ENCODE measurements at places on chromosomes 2 and 18. TPM values are rescaled to one million over a fixed set of nuclear protein-coding genes. Genes with fewer than 3 reads are reported as not detected.

RAX gene
- not detected for total RNA-seq

DSC1 gene
- total RNA-seq = 0.12 TPM

SOX11 gene
- 1.5 TPM for total RNA-seq

DNA sequence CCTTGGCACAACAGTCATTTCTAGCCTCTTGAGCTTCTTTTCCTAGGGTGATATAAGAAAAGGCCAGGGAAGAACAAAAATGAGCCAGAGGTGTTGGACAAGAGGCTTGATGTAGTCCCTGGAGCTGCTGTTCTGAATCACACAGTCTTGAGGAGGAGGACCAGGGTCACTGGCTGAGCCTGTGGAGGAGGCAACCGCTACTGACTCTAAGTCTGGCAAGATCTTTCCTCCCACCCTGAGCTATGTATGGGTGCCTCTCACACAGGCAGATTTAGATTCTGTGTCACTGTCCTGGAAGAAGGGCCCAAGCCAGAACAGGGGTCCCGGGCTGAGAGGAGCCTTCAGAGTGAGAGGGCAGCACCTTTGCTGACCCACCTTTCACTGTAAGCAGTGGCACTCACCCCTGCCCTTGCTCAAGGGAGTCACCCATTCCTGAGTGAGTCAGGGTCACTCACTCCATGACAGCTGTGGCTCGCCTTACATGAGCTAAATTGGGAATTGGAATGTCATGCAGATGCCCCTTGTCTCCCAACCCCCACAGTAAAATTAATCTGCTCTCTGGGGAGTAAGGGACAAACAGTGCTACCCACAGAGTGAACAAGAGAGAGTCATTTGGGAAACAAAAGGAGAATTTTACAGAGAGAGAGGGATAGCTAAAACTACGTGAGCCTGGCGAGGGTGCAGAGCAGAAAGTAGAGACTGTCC, at the start of gene TRIM54:
Gene TRIM54, plus strand, starts transcription at position 575 of the 705 bp plus-strand sequence. CDS start 303 bp downstream, outside the sequence.
- no peak for DNase-seq

- no peak for DNase-seq
Measured at GRCh38 chr2:121898483-121898882, 143.0 kb downstream of the TSN start.

Data from dorsolateral prefrontal cortex (tissue), 122 donors.